Kidney (tissue), 22 donors: ENCODE measurements at places on chromosomes 13 and 19. TPM values are rescaled to one million over a fixed set of nuclear protein-coding genes. Genes with fewer than 3 reads are reported as not detected.

CEACAM1 gene
- 34.3 TPM for polyA plus RNA-seq

SSC5D gene
- polyA plus RNA-seq = 2.2 TPM

PRR19 gene
- polyA plus RNA-seq = 0.71 TPM

WDR87 gene
- polyA plus RNA-seq = not detected

ATXN8OS gene
- not detected for polyA plus RNA-seq

HIPK4 gene
- polyA plus RNA-seq = not detected

IRS2 gene
- 2.1 TPM for polyA plus RNA-seq

PTGIR gene
- 7.5 TPM for polyA plus RNA-seq

DNA sequence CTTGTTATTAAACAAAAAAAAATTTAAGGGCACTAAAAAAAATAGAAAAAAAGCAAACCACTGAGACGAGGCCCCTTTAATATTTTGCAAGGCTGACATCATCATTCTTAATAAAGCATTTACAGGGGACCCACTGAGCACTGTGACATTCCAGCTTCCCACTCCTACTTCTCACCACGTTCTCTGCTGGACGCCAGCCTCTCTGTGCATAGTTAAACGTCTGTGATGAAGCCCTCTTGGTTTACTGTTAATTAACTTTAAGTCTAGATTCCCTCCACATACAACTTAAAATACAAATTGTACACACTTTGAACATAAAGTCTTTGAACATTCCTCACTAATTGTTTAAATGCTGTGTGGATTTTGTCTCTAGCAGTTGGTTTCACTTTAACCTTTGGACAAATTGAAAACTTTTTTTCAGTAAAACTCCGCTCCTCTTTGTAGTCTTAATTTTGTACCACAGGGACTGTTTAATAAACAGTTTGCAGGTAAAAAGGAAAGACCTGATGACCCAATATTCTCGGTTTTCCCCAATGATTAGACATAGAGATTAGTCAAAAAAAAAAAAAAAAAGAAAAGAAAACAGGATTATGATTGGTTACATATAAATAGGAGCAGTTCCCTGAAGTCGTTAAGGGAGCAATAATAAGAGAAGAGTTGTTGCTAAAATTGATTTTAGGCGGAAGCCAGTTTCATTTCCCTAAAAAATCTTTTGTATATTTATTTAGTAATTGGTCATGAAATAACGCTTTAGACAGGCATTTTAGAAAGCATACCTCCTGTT is 219.8 kb downstream of the MZT1 start:
- DNase-seq = no peak

DNA sequence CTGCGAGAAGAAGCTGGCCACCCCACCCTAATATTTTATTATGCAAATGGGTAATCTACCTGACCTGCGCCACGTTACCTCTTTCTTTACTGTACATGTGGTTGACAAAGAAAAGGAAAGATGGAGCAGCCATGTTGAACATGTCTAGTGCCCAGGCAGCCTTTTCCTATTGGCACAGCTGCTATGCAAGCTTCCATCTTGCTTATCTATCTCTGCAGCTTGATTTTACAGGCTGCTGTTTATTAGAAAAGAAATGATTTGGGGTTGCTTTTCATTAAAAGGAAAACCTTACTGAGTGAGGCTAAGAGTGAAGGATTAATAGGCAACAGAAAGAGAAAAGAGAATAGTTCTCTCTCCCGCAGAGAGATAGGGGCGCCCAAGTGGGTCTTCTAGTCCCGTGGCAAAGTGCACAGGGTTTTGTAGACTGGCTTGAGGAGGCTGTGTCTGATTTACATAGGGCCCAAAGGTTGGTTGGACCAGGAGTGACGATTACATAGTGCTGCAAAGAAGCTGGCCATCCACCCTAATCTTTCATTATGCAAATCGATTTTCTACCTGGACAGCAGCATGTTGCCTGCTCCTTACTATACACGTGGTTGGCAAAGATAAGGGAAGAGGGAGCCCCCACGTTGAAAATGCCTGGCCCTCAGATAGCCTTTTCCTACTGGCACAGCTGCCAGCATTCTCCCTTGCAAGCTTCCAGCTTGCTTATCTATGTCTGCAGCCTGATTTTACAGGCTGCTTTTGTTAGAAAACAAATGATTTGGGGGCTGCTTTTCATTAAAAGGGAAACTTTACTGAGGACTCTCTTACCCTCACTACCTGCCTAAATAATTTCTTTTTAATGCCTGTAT is 28.3 kb downstream of the OR10H4 start:
- DNase-seq = no peak

GRCh38 chr13:109684824-109685202 is 101.6 kb downstream of the IRS2 start:
- DNase-seq = no peak

DNA sequence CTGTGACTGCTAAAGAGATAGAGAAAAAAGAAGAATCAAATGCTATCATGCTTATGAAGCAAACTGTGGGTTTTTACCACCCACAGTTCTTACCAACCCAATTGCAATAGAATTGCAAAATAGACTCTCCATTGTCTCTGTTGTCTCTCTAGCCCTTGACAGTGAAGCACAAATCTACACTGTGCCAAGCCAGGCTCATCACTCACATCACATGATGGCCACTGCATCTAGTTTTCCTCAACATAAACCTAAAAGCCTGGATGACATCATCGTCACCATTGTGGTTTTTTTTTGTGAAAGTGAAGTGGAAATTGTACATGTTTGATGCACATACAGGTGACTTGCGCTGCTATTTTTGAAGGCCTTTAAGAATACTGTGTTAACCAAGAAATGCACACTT is 56.1 kb downstream of the KL start:
- DNase-seq = no peak

DNA sequence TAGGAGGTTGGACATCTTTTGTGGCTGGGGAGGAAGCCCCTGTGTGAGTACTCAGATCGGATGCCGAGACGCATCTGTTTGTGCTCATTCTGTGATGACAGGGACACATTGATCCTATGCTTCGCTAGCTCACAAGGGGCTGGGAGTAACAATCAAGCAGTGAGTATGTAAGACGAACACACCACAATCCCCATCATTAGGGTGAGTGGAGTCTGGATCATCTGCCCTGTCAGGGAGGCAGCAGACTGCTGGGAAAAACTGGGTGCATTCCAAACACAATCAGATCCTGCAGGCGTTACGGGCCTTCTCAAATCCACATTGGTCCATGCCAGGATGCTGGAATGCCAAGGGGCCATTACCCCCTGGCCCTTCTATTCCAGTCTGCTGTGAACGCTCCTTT is 64.1 kb upstream of the TSHZ3 start:
- DNase-seq = no peak

- peak; percentile 67 for DNase-seq
These were observed 11.8 kb downstream of the PDE4A start for GRCh38 chr19:10431943-10432735.

DNA sequence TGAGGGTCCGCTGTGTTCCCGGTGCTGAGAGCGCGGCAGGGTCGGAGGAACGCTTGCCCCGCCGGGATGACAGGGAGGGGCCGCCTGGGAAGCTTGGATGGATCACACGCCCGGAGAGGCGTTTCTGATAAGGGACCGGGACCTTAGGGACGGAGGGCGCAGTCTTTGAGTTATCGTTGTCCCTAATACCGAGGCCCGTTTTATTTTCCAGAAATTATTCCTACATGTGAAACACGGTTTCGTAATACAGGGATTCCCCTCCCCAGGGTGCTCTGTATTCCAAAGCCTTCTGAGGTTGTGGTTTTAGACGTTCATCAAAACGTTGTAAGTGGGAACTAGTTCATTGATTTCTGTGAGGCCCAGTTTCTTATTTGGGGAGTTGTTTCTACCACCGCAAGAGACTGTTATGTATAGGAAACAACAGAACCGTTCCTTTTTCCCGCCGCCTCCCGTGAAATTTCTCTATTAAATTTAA is 752 bp downstream of the PDCD5 start:
- DNase-seq = no peak

GRCh38 chr13:48508011-48508410 is 24.9 kb downstream of the RCBTB2 start:
- DNase-seq = no peak

DNA sequence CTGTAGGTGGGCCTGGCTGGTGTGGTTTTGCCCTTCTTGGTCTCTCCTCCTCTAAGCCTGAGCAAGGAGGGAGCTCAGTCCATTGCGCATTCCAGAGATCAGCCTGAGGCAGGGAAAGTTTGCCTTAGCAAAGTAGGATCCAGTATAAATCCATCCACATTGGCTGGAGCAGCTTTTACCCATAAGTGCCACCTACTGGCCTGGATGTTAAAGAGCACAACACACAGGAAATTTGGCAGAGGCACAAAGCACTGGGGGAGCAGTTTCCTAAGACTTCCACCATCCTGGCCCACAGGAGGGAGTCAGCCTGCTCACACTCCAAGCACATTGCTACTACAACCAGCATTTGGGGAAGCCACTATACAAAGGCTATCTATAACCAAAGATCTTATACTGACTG is 1124.2 kb downstream of the SLITRK1 start:
- DNase-seq = no peak
